ENCODE measurements at places on chromosomes 5 and 9.
A peak's percentile ranks its signal among the peaks of the same experiment; 100 is the strongest.

- no peak for DNase-seq
Observed at GRCh38 chr9:4555236-4555635, 65.0 kb downstream of the SLC1A1 start.

DNA sequence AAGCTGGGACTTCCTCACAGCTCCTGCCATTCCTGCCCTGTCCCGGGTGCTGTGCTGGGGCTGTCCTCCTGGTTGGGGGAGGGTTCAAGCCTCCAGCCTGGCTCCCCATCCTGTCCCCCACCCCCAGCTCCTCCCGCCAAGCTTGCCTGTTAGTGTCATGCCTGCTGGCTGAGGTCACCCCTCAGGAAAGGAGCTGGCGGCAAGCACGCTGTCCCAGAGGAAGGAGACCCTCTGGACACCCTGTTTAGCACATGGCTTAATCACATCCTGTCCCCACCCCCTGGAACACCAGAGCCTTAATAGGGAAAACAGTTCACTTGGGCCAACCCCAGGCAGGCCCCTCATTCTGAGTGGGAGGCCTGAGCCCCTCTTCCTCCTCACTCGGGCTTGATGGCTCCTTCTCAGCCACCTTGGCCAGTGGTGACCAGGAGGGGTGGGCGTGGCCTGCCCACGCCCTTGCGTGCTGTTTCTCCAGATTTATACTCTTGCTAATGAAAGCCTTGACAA, 9.2 kb upstream of the PHYHD1 start:
- DNase-seq = peak; percentile 93

DNA sequence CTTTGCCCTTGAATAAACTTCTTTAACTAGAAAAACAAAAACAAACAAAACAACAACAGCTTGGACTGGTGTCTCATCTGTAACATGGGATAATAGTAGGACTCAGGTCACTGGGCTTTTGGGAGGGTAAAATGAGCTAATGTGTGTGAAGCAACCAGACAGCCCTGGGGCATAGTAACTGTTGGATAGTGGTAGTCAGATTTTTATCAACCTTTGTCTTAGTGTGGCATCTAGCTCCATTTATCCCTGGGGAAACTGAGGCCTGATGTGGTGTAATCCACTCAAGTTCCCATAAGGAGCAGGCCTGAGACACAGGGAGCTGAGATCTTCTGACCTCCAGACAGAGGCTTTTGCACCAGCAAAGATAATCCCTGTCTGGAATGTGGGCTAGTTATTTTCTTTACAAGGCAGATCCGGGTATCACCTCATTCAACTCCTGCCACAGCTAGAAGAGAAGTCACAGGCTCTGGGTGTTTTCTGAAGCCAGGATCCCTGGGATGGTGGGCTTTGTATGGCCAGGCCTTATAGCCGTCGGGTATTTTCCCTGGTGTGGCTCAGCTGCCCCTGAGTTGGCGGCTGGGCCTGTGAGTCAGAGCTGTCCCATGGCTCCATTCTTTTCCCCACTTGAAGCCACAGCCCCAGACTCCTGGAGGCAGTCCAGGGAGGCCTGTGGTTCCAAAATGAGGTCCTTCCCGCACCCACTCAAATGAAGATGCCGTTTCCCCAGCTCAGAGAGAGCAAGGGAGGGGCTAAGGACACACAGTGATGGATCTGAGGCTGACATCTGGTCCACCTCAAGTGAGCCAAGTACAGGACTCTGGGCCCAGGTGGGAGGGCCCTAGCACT, 26.1 kb upstream of the CSF1R start:
- DNase-seq = peak; percentile 67

- DNase-seq = no peak
Observed at GRCh38 chr5:151696470-151697061, 9.9 kb upstream of the SPARC start.

GRCh38 chr5:79330071-79330470, 94.1 kb downstream of the JMY start:
- DNase-seq = no peak

DNA sequence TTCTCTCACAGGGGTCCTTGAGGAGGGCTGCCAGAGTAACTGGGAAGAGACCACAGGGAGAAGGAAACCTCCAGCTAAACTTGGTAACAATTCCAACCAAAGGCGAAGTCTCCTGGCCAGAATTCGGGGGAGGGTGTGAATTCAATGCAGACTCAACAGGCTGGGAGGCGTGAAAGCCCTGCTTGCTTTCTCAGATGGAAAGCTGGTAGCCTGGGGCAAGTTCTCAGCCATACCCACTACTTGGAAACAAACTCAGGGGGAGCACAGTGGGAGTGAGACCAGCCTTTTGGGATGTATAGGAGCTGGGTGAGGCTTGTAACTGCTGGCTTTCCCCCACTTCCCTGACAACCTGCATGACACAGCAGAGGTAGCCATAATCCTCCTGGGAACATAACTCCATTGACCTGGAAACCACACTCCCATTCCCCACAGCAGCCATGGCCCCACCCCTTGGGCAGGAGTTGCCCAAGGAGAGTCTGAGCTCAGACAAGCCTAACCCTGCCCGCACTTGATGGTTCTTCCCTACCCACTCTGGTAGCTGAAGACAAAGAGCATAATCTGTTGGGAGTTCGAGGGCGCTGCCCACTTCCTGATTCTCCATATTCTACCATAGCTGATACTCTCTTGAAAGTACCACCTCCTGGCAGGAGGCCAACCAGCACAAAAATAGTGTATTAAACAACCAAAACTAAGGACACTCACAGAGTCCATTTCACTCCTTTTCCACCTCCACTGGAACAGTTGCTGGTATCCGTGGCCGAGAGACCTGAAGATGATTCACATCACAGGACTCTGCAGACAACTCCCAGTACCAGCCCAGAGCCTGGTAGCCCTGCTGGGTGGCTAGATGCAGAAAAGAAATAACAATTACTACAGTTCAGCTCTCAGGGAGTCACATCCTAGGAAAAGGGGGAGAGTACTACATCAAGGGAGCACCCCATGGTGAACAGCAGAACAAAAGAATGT, 123.8 kb downstream of the FAM170A start:
- peak; percentile 54 for DNase-seq

GRCh38 chr9:28563291-28563934, 990.1 kb upstream of the C9orf72 start:
- DNase-seq = no peak

DNA sequence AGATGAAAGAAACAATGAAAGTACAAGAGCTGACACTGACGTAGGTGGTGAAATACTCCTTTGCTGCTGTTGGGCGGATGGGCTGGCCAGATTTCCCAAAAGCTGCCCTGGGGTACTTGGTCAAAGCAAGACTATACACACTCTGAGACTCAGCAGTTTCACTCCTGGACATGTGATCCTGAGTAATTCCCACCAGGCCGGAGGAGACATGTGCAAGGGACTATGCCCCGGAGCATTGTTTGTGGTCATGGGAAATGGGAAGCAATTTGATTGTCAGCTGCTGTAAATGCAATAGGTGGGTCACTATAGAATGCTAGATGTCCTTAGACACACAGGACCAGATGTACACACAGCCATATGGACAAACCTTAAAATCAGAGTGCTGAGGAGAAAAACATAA, 116.1 kb downstream of the DCP2 start:
- DNase-seq = no peak

- no peak for DNase-seq
Observed at GRCh38 chr9:33377089-33377715, 25.2 kb downstream of the AQP7 start.

DNA sequence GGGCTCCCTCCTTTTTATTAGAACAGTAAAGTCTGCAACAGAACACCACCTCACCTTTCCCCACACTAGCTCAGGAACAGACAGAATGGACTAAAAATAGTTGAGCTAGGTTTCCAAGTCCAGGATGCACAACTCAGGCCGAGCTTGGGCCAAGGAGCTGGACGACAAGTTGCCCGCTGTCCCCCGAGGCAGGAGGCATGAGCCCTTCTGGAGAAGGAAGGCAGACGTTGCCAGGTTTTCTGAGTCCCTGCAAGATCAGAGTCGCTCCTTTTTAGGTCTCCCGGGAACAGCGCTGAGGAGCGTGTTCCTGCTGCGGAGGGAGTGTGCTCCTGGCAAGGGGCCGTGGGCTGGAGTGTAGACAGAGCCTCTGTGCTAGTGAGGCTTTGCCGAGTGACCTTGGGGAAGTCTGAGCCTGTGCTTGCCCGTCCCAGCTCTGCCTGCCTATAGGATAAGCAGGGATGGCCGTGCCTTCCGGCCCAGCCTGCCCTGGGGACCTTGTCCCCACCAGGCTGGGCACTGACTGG, 121.6 kb downstream of the WNK2 start:
- DNase-seq = no peak

DNA sequence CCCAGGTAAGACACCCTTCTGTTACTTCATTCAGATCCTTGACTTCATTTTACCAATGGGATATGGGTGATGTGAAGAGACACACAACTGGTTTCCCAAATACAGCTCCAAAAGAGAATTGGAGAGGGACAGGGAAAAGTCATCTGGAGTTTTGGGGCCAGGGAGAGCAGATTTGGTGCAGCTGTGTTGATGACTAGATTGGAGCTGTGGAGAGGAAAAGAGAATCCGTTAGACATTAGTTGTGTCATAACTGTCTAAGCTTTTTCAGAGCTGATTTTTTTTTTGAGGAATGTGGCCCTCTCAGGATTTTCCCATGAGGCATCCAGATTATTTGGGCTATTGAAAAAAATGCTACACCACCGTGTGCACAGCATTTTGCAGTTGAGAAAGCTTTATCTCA, 423.4 kb downstream of the DMAC1 start:
- no peak for DNase-seq

Data from RCC 7860 (cell line).